ENCODE measurements at places on chromosomes 13 and 19.

DNA sequence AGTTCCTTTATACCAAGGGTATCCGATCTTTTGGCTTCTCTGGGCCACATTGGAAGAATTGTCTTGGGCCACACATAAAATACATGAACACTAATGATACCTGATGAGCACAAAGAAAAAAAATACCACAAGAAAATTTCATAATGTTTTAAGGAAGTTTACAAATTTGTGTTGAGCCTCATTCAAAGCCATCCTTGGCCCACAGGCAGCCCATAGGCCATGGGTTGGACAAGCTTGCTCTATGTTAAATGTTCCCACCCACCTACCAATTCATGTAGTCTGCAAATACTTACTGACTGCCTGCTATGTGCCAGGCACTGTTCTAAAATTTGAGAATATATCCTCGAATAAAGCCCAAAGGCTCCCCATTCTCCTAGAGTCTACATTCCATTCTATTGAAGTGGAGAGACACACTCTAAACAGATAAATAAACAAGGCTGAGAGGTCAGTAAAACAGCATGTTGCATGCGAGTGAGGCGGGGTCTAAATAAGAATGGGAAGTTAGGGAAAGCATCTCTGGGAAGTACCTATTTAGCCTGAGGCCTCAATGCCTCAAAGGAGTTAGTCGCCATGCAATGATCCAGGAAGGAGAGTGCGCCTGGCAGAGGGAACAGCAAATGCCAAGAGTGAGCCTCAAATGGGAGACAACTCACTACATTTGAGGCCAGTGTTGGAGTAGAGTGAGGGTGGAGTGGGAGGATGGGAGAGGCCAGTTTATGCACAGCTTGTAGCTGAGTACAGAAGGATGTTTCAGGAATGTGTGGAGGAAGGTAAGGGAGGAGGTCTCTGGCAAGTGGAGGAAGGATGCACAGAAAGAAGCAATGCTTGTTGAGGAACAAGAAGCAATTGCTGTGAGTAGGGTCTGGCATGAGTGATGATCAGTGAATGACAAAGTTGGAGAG lies 52.5 kb upstream of the CLDN10 start:
- DNase-seq = no peak

DNA sequence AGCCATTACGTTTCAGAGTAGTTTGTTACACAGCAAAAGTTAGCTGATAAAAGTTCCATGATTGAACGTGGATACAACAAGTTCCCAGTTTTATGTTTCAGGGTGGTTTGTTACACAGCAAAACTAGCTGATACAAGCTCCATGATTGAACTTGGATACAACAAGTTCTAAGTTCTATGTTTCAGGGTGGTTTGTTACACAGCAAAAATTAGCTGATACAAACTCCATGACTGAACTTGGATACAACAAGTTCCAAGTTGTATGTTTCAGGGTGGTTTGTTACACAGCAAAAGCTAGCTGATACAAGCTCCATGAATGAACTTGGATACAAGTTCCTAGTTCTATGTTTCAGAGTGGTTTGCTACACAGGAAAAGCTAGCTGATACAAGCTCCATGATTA lies 47.6 kb downstream of the INSR start:
- DNase-seq = no peak

DNA sequence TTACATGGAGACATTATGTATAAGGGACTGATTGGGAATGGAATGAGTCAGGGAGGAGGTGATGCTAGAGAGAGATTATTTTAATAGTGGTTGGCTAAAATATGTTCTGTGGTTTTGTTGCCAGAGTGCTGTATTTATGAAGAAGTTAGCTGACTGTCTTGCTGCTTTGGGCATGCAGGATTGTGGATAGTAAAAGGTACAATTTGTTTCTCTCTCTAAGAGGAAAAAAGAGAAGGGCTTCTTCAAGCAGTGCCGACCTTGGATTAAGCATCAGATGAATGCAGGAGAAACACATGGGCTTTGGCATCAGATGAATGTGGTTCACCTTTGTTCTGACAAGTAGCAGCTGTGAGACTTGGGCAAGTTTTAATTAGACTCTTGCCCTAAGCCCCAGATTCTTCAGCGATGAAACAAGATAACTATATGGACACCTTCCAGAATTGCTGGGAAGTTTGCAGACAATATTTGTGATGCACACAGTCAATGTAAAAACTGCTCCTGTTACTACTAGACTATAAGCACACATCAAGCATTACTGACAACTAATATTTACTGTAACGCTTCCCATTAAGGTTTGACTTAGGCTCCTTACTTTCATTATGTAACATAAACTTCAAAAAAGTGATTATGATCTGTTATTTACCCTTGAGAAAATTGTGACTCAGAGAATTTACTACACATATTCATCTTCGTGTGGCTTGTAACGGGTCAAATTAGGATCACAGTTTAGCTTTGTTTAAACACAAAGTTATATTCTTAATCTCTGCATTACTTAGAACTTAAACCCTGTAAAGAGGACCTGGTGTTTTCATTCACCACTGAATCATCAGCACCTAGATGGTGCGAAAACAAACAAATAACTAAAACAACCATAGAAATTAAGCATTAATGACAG lies 824.0 kb downstream of the PCDH9 start:
- no peak for DNase-seq

- no peak for DNase-seq
These were observed 304.8 kb upstream of the MAB21L1 start for GRCh38 chr13:35781036-35782000.

- DNase-seq = no peak
These were observed 99.9 kb downstream of the GNG7 start for GRCh38 chr19:2602391-2603181.

- no peak for DNase-seq
These were observed 666 bp downstream of the BIVM start for GRCh38 chr13:102799426-102800144.

- no peak for DNase-seq
These were observed 11.5 kb upstream of the SERPINE3 start for GRCh38 chr13:51327961-51328360.

GRCh38 chr13:108610507-108610906 lies 18.9 kb upstream of the MYO16 start:
- no peak for DNase-seq

GRCh38 chr19:30567536-30568232 lies 195.5 kb downstream of the ZNF536 start:
- DNase-seq = no peak

DNA sequence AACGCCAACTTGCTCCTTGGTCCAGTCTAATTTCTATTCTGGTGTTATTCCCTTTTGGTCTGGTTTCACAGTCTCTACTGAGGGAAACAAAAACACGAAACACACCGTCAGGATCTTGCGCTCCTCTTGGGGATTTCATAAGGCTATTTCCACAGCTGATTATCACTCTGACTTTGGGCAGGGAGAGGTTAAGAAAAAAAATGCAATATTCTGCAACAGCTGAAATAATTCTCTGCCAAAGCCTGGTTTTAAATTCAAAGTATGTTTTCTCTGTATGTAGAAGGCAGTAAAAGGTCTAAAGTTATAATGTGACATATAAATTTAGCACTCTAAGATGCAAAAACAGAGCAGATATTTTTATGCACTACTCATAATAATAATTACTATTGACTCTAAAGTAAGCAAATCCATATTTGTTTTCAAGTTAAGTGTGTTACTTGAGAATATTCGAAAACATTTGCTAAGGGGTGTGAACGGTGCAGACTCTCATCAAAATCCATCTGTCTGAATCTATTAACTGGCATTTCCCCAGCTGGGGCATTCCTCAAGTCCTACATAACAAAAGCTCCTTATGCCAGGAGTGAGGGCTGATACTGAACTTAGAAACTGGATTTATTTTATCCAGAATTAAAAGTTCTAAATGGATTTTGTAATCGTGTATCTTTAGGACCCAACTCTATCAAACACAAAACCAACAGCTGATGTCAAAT lies 38.4 kb upstream of the STARD13 start:
- no peak for DNase-seq

GRCh38 chr13:91347202-91347995 lies at the start of gene MIR17HG:
TSS of gene MIR17HG (plus strand) at chr13:91347687.
- peak; percentile 92 for DNase-seq

DNA sequence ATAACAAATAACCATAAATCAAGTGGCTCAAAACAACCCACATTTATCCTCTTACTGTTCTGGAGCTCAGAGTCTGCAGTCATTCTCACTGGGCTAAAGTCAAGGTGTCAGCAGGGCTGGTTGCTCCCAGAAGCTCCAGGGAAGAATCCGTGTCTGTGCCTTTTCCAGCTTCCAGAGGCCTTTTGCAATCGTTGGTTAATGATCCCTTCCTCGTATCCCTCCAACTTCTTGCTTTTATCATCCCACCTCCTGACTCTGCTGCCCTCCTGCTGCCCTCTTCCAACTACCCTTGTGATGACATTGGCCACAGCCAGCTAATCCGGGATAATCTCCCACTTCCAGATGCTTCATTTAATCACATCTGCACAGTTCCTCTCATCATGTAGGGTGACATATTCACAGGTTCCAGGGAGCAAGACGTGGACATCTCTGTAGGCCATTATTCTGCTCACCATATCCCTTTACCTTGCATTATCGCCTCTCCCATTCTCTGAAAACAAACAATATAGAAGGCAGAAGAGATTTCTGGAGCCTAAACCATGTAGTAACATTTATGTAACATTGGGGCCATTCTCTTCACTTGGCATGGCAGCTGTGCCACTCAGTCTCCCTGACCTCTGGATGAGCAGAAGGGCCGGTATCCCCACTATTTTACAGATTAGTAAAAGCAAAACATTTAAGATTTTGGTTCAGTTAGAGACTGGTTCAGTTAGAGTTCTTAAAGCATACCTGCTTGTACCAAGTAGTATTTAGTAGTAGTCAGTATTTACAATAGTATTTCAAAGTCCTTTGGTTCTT lies 53.5 kb downstream of the RFC3 start:
- DNase-seq = no peak

DNA sequence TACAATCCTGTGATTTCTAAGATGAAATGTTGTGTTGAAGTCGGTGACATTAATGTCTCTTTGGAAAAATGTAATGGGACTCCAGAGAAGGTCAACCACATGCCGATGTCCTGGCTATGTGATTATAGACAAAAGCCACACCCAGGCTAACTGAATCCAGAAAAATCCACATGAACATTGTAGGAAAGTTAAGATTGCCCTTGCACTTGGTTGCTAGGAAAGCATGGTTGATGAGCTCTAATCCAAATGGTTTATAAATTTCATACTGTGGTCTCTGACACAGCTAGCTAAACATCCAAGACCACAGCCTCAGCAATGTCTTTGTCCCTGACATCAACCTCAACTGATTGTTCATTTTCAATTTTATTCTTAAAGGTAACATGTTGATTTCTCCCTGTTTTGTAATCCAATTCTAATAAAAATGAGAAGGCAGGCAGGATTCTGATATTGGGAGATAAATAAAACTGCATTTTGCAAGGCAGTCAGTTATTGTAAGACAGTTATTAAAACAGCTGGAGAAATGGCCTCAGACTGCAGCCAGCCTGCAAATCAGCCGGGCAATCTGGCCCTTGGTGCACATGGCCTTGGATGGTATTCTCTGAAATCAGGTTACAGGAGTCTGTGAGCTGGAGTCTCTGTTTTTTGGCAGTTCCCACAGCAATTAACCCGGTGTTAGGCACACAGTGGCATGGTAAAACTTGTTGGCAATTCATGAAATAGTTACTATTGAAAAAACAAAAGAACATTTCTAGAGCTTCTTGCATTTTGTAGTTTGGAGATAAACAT lies 93.9 kb downstream of the STARD13 start:
- no peak for DNase-seq

DNA sequence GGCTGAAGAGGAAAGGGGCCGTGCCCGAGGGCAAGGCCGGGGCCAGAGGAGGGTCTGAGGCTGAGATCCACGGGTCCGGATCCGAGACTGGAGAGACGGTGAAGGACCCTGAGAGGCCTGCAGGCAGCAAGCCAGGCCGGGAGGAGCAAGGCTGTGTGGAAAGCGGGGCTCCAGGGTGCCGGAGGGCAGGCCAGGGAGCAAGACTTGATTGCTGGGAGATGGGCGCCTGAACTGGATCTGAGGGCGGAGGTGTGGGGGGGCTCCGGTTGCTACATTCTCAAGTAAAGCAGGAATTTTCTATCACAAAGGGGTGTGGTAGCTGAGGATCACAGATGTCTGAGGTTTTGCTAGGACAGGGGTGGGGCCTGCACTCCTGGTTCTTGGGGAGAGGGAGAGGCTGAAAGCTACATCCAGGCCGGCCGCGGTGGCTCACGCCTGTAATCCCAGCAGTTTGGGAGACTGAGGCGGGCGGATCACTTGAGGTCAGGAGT lies 3.8 kb downstream of the MAMSTR start:
- no peak for DNase-seq

- DNase-seq = no peak
These were observed 24.1 kb upstream of the FRY start for GRCh38 chr13:32007494-32007893.

DNA sequence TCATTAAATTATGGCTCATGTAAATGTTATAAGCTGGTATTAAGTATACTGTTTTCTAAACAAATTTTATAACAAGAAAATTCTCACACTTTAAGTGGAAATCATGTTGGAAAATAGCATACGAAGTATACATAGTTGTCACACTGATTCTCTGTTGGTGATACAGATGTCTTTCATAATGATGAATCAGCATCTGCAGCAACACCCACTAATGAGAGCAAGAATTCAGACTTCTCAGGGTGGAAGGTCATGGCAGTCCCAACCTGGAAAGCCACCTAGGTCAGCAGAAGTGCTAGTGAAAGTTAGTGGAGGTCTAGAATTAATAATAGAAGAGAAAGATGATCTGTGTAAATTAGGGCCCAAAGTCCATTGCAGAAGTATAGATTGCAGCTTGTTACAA lies 719.7 kb upstream of the MIR17HG start:
- DNase-seq = no peak

DNA sequence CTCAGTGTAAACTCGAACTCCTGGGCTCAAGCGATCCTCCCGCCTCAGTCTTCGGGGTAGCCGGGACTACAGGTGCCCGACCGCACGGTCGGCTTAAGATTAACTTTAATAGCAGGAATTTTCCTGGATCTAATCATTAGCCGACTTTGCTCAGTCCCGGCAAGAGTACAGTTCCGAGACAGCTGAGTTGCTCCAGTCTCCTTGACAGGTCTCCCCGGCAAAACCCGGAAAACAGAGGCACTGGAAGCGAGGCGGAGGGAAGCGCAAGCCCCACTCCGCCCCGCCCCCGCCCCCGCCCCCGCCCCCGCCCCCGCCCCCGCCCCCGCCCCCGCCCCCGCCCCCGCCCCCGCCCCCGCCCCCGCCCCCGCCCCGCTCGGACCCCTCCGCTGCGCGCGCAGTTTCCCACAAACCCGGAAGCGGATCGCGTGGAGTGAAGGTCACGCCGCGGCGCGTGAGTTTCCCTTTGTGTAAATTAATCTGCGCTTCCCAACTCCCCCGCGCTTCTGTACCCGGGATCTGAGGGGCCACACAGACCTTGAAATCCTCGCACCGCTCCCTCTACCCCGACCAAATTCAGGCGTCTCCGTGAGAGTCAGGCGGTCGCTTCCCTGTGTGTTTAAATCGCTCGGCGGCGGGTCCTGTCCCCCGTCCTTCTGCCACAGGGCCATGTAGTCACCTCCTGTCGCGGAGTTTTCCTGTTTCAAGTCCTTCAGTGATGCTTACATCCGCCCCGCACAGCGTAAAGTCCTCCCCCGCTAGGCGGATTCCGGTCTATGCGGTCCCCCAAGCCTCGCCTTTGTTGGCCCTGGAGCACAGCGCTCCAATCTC lies at the start of gene ZNF480:
TSS of gene ZNF480 (plus strand) at position 397 of the 828 bp plus-strand sequence. CDS start 3,244 bp downstream, outside the sequence.
- peak; percentile 63 for DNase-seq

GRCh38 chr13:110797230-110797877 lies 83.9 kb downstream of the ING1 start:
- DNase-seq = no peak

- no peak for DNase-seq
These were observed 93.1 kb downstream of the RNASEH2B start for GRCh38 chr13:51002736-51003135.
